ENCODE measurements at places on chromosomes 11 and 22.

GRCh38 chr11:8342821-8343681 is 79.4 kb upstream of the LMO1 start:
- no peak for DNase-seq

GRCh38 chr11:120912504-120912903 is 111.4 kb upstream of the TBCEL start:
- peak; percentile 65 for DNase-seq

- peak; percentile 96 for DNase-seq
Observed at GRCh38 chr22:41285441-41285819, 557 bp downstream of the RANGAP1 start.

- no peak for DNase-seq
Observed at GRCh38 chr11:131975619-131976018, 605.2 kb downstream of the NTM start.

GRCh38 chr22:34017205-34017604 is 96.9 kb upstream of the LARGE1 start:
- DNase-seq: no peak

DNA sequence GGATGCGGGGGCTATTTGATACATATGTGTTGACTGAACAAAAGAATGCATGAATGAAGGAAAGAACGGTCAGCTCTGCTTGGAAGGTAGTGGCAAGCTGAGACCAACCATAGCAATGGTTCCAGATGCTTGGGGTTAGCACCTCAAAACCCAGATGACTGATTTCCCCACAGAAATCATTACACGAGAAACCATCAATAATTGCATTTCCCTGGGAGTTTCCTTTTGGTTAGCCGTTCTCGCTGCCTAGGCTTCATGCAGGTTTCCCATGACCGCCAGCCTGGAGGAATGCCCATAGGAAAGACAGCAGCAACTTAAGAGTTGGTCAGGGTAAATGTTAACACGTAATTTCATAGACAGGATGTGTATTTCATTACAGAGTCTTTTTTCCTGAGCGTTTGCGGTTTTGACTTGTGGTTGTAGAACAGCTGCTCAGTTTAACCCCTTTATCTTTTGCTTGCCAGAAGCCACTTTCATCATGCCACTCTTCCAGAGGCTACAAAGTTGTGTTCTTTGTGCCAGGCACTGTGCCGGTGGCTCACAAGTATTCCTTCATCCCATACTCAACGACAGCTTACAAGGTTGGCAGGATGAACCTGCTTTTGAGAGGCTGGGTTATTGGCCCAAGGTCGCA is 2.8 kb downstream of the IL17RA start:
- peak; percentile 73 for DNase-seq

- peak; percentile 83 for DNase-seq
Observed at GRCh38 chr11:74937696-74938475, 11.0 kb downstream of the XRRA1 start.

- no peak for DNase-seq
Observed at GRCh38 chr11:23113887-23114216, 253.6 kb upstream of the CCDC179 start.

GRCh38 chr11:7586376-7586775 is 72.6 kb downstream of the PPFIBP2 start:
- DNase-seq: no peak

GRCh38 chr11:1237128-1237580 is 14.3 kb downstream of the MUC5B start:
- DNase-seq: no peak

GRCh38 chr11:79330651-79331050 is 110.2 kb downstream of the TENM4 start:
- no peak for DNase-seq

GRCh38 chr11:31960126-31960525 is 130.7 kb upstream of the RCN1 start:
- DNase-seq: no peak

- no peak for DNase-seq
Observed at GRCh38 chr11:72229336-72229924, 4.9 kb downstream of the INPPL1 start.

DNA sequence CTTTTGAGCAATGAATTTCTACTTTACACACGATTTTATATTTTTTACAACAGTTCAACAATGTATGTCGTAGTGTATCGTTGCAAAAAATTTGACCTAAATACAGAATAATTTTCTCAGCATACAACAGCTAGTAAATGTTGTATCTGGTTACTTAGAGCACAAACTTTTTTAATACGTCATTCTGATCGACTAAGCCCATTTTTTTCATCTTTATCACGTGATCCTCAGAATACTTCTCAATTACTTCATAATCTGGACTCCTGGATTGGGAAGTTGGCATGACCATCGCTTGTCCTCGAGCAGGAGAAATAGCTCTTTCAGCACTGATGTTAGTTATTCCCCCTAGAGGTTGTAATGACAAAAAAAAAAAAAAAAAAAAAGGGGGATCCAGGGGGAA is 16.6 kb downstream of the OR51L1 start:
- DNase-seq: no peak

DNA sequence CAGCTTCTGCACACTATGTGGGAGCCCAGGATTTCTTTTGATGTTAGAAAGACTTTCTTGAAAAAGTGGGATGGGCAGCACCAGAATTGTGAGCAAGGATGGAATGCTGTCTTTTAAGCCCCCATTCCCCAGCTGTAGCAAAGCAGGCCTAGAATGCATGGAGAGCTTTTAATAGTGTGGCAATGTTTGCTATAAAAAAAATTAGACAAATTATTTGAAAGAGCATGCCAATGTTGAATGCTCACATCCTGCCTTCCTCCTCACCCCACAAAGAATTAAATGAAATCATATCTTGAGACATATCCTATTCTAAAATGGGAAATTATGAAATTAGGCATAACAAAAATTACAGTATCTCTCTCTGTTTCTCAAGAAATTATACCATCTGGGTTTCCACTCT is 154.7 kb downstream of the C11orf91 start:
- DNase-seq: peak; percentile 55

DNA sequence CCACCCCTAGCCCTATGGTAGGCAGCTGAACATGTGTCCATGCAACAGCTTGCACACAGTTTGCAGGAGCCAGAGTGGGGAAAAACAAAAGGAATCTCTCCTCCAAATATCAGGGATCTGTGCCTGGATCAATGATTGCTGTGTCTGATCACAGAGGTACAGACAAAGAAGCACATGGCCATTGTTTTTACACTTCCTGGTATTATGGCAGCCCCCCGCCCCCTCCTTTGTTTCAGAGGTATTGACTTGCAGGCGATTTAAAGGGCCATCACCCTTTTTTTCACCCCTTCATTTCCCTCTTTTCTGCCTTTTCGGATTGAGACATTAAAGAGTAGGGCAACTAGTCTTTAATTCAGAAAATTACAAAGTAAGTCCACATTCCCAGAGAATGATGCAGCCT is 453.0 kb upstream of the LUZP2 start:
- DNase-seq: no peak

DNA sequence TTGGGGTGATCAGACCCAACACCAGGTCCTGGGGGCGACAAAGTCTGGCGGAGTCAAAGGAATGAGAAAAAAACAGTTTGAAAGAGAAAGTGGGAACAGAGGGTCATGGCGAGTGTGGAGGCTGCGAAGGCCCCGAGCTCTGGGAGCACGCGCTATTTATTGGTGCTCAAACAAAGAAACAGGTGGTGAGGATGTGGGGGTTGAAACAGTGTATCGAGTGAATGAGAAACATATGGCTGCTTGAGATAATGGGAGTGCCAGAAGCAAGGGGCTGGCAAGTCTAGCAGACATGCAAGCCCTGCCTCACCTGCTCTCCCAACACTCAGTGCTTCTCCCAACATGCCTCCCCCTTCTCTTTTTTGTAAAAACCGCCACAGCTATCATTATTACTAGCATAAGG is 7.8 kb upstream of the DUSP18 start:
- no peak for DNase-seq

DNA sequence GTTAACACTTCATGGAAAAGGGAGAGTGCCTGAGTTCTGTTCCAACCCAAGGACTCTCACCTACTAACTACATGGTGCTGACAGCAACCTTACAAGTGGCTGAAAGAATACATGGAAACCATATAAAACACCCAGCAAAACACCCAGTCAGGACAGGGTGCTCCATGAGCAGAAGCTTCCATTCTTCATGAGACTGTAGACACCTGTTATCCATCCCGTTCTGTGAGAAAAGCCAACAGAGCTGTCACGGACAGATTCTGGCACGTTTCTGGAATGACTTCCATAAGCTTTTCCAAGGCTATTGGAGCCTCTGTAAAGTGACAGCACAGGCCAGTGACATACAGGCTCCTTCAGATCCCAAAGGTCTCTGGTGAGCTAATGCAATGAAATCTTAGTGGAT is 23.2 kb downstream of the PRR14L start:
- no peak for DNase-seq

DNA sequence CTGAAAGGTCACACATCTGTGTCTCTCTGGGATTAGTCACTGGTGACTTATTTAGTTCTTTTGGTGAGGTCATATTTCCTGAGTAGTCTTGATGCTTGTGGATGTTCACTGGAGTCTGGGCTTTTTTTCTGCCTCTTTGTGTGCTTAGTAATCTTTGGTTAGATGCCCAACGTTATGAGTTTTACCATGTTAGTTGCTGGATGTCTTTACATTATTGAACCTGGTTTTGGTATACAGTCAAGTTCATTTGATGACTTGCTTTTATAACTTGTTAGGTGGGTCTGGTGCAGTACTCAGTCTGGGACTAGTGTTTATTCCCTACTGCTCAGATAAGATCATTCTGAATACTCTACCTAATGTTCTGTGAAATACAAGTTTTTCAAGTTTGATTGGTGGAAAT is 26.2 kb upstream of the SLC37A2 start:
- peak; percentile 89 for DNase-seq

DNA sequence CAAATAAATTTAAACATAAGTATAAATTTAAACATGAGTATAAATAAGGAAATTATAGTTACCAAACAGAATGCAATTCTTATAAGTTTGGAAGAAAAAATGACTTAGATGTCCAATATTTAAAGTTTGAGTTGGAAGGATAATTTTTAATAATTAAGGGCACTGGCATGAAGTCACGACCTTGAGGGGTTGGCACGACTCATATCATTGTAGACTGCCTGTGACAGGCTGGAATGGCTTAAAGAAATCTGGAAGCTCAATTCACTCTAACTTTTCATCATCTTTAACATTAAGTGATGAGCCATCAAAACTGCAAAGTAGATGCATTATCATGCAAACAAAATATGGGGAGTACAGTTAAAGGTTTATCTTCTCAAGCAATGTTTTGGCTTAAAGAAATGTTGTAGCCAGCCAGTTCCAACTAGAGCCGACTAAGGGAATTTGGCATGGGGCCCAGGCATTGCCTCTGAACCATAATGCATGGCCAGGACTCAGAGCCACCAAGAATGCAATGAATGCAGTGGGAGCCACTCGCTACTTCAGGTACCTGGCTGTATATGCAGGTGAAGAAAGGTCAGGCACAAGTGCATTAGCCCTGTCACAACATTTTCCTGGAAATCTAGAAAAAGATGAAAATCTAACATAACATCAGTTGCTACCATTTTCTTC is 33.4 kb downstream of the PGR start:
- DNase-seq: peak; percentile 1

DNA sequence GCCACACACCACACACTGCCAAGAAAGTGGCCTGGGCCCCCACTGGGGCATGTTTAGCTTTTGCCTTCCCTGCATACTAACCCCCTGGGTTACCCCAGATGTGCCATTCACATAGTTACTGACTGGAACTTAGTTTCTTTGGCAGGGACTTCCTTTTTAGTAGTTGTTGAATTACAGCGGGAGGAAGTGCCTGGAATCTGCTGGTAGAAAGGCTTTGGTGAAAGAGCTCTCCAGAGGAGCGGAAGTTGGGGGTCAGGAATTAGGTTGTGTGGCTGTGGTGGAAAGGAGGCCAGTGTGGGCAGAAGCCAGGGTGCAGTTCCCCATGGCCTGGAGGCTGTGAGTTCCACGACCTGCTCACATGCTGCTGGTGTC is 69.0 kb downstream of the MED15 start:
- no peak for DNase-seq

DNA sequence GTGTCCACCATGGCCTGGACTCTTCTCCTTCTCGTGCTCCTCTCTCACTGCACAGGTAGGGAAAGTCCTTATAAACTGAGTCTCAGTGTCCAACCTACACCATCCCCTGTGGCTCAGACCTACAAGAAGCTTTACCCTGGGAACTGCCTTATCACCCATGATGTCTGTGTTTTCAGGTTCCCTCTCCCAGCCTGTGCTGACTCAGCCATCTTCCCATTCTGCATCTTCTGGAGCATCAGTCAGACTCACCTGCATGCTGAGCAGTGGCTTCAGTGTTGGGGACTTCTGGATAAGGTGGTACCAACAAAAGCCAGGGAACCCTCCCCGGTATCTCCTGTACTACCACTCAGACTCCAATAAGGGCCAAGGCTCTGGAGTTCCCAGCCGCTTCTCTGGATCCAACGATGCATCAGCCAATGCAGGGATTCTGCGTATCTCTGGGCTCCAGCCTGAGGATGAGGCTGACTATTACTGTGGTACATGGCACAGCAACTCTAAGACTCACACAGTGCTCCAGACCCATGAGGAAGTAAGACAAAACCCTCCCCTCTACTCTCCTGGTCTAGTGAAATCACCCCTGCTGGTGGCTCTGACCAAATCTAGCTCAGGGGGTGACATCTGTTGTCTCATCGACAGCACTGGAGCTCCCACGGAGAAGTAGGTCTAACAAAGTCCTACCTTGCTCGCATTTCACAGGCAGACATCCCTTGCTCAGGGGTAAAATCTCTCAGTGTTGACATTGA is 74.3 kb downstream of the VPREB1 start:
- no peak for DNase-seq

DNA sequence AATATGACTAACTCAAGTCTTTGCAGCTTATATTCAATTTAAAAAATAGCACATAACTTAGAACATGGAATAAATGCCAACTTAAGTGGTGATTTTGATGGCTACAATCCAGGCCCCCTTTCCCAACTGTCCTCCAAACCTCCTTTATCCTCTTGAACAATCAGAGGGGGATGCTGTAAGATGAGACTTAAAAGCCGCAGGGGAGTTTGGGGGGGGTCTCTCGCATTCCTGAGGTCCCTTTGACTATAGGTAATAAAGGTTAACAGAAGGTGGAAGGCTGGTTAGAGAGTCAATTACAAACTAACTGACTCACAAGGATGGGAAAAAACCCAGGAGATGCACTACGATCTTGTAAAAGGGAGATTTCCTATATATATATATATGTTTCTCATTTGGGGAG is 101.8 kb downstream of the KIRREL3 start:
- DNase-seq: no peak

GRCh38 chr11:95891423-95892170 is 32.3 kb downstream of the MTMR2 start:
- DNase-seq: peak; percentile 47

- DNase-seq: peak; percentile 10
Observed at GRCh38 chr11:132586801-132587200, 945.5 kb downstream of the OPCML start.

Measured in iris pigment epithelial cell (primary cell).